Left cardiac atrium (tissue), 4 donors: ENCODE measurements at places on chromosomes 2 and 18.

GRCh38 chr2:223366566-223366965 lies 235.6 kb downstream of the SCG2 start:
- DNase-seq: no peak

DNA sequence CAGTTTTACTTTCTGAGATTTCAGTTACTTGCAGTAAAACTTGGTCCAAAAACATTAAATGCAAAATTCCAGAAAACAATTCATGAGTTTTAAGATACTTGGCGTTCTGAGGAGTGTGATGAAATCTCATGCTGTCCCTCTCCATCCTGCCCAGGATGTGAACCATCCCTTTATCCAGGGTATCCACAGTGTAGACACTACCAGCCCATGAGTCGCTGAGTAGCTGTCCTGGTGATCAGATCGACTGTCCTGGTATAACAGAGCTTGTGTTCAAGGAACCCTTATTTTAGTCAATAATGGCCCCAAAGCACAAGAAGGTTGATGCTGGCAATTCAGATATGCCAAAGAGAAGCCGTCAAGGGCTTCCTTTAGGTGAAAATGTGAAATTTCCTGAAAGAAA lies 3.2 kb downstream of the SP100 start:
- no peak for DNase-seq

- no peak for DNase-seq
Measured at GRCh38 chr2:217052856-217053577, 193.2 kb upstream of the TNP1 start.

DNA sequence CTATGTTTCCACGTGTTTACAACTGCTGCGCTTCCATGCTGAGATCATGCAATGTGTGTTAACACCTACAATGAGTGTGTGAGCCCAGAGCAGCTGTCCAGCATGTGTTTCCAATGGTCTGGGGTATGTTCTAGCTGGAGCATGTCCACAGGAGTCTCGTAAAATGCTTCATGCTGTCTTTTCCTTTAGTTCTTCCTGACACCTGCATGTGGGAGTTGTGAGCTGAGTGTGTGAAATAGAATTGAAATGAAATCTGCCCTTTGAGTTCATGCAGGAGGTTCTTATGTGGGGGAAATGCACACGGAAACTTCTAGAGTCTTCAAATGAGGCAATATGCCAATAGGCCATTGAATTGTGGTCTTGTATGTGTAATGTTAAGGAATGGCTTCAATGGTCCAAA lies 205.1 kb downstream of the RND3 start:
- DNase-seq: no peak

DNA sequence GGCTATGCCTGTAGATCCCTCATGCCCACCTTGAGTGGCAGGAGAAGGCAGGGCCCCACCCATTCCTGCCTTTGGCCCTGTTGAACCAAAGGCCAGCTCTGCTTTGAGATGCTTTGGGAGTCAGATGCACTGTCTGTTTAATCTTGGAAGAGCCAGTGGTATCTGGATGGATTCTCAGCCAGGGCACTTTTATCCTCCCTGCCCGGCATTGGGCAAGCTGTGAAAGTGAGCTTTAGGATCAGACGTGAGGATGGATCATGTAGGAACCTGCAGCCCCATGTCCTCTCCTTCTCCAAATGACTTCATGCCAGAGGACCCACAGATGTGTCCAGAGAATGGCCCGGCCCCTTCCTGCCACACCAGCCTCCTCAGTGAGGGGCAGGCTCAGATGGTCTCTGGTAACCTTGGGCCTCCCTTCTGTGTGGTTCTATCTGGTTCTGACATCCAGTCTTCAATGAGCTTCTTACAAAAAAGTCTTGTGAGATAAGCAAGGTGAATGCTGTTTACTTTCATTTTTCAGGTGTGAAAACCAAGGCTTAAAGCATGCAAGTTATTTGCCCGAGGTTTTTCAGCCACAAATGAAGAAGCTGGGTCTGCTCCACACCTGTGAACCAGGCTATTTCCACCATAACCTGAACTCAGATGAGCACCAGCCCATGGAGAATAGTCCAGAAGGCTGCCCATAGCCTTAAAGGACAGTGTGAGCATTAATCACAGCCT lies 123.8 kb downstream of the KCTD1 start:
- DNase-seq: no peak

DNA sequence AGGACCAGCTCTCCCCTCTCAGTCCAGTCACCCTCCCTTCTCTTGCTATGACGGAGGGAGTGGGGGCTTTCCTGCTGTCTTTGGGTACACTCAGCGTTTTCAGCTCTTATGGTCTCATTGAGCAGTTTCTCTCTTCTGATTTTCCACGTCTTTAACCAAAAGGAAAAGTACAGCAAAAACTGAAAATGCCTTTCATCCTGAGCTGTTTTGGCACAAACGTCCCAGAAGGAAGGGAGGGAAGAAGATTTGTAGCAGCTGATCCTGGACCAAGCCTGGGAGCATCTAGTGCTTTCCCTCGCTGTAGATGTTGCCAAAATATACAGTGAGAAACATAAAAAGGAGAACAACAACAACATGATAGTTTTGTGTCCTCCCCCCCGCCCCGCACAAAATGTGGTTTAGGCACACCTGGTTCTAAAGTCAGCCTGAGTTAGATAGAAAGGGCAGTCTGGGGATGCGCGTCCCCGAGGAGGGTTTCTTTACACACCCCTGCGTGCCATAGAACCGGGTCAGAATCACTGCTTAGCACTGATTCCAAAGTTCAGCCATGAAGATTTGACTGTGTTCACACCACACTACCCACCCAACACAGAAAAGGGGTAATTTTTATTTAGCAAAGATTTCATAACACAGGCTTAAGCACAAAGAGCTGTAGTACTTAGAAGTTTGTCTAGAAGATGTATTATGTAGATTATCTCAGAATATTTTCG lies 53.4 kb downstream of the SLC40A1 start:
- DNase-seq: no peak

DNA sequence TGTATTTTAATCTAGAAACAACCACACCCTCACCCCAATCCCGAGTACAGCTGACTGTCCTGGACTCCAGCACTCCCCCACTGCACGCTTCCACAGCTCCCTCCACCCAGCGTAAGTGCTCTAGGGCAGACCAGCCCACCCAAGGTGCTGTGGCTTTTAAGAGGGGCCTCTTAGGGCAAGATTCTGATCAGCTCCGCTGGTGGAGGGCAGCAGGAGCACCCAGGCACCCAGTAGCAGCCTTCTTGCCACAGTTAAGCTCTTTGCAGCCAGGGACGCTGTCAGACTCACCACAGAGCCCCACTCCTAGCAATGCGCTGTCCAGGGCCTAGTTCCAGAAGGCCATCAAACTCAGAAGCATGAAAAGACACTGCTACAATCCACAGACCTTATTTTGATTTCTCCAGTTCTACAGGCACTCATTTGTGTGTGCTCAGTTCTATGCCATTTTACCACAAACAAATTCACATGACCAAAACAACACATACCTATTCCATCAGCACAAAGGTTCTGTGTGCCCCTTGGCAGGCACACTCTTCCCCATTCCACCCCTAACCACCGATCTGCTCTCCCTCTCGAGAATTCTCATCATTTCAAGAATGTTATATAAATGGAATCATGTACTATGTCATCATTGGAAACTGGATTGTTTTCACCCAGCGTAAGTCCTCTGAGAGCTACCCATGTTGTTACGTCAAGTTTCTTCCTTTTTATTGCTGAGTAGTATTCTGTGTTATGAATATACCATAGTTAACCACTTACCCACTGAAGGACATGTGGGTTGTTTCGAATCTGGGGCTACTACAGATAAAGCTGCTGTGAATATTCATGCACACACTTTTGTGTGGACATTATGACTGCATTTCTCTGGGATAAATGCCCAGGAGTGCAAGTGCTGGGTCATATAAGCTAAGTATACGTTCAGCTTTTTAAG lies 40.4 kb downstream of the PTPN2 start:
- no peak for DNase-seq

- no peak for DNase-seq
Measured at GRCh38 chr2:119250718-119251290, 27.2 kb downstream of the STEAP3 start.

DNA sequence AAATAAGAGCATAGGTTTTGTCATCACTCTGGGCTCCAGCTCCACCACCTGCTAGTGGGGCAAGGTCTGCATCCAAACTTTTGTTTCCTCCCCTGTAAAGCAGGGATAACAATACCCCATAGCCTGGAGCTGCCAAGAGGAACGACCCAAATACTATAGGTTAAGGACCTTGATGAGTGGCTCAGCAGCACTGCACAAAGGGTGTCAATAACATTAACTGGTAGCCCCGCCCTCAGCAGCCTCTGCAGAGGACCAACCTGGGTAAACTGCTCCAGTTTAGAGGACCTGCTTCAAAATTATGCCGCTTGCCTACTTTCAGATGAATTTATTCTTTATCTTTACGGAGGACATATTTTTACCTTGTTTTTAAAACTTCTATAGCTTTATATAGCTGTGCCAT lies 65.8 kb upstream of the RIOK3 start:
- no peak for DNase-seq

GRCh38 chr2:162212366-162212765 lies 30.9 kb downstream of the FAP start:
- no peak for DNase-seq
